Stimulated activated CD4-positive, alpha-beta T cell treated with anti-CD3 and anti-CD28 coated beads, Interleukin-1b, Interleukin-23, amount 100 ng/mL, for 1 hour (primary cell): ENCODE measurements at places on chromosomes 7 and 10.

DNA sequence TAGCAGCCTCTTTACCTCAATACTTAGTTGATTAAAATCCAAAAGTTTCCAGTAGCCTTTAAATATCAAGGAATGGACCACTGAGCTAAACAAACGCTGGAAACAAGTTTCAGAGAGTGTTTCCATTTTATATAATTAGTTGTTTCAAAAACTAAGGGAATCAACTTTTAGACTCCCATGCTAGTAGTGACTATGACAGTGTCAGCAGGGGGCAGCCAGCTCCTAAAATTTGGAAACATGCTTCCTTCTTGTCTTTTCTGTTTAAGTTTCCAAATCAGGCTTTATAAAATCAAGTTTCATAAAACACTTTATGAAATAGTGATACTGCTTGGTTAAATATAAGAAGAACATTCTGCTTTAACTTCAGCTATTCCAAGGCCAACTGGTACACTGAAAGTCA lies 138.2 kb upstream of the TMEM229A start:
- no peak for DNase-seq

GRCh38 chr7:2735744-2736143 lies 47.7 kb downstream of the AMZ1 start:
- no peak for DNase-seq

- no peak for DNase-seq
These were observed 53.0 kb upstream of the AGR3 start for GRCh38 chr7:16934722-16935340.

- DNase-seq, result no peak
These were observed 124.4 kb downstream of the CLEC2L start for GRCh38 chr7:139647814-139648390.

- no peak for DNase-seq
These were observed 129.7 kb upstream of the CALCR start for GRCh38 chr7:93704217-93704616.
